ENCODE measurements at places on chromosomes 5 and 9.

DNA sequence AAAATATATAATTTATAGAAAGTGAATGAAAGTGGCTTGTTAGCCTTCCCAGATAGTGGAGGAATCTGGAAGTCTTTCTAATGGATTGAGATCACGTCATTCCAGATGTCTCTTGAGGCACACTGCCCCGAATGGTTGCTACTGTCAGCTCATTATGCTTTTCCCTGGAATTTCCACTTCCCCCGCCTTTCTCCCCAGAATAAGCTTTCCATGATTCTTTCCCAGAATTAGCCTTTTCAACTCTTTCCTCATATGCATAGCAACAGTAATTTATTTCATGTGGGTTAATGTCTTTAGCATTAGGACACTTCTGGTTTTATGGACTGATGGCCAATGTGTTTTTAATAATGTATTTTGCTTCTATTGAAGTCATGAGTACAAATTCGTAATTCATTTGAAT is 81.5 kb downstream of the PALM2AKAP2 start:
- no peak for DNase-seq

DNA sequence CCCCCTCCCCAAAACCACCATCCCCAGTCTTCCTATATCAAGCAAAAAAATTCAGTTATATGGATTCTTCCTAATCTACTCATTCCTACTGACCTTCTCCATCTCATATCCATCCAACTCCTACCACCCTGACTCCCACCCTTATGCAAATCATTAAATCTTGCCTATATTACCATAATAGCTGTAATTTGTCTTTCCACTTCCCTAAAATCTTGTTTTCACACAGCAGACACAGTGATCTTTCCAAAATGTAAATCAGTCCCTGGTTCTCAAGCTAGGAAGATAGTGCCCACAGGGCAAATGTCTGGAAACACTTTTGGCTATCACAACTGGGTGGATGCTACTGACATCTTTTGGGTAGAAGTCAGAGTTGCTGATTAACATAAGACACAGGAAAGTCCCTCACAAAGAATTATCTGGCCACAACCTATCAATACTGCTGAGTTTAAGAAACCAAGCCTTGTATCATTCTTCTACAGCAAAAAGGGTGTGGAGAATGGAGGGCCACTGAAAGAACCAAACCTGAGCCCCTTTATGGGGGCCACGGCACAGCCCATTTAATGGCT is 1.4 kb downstream of the SRA1 start:
- no peak for DNase-seq

- no peak for DNase-seq
Measured at GRCh38 chr9:128414461-128414860, 6.2 kb upstream of the CERCAM start.

- no peak for DNase-seq
Measured at GRCh38 chr5:152089644-152090043, 165.0 kb upstream of the GLRA1 start.

DNA sequence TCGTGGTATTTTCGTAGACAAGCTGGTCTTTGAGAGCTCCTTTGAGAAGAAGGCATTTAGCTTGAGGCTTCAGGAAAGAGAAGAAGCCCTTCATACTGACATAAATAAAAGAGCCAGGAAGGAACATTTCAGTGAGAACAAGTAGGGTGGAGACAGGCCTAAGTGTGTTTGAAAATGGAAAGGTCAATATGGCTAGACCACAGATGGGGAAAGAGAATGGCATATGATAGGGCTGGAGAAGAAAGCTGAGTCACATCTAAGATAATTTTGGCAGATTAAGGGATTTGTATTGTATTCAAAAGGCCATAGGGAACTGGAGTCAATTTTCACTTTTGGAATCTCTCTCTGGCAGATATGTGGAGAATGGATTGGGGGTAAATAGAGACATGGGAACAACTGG is 374.9 kb downstream of the TMEM38B start:
- DNase-seq, result no peak

GRCh38 chr9:121963528-121963995 is 129.5 kb downstream of the TTLL11 start:
- no peak for DNase-seq

DNA sequence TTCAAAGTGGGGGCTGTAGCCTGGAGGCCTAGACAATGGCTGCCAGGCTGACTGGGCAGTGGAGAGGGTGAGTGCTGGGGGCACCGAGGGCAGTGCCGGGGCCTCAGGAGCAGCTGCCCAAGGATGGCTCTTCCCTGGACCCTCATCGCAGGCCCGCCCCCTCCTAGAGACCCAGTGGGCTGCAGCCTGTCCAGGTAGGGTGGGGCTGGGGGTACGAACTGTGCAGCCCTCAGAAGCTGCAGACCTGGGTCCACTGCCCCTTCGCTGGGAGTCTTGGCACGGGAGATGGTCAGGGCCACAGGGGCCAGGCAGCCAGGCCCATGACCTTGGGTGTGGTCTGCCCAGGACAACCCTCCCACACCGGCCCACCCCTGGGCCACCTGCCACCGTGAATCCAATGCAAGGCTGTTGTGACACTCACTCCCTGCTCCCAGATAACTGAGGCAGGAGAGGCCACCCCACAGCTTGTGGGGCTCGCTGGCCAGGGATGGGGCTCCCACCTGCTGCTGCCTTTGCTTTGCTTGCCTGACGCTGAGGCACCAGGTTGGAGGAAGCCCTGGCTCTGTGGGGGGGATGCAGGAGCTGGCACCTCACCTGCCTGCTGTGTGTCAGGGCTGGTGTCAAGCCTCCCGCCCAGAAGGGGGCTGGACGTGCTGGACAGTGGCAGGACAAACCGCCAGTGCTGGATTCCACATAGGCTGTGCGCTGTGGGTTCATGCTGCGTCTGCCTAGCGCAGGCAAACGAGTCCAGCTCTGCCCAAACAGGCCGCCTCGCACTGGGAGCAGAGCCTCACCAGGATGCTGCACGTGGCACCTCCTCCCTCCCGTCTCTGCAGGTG is 23.1 kb upstream of the SLC9A3 start:
- no peak for DNase-seq

DNA sequence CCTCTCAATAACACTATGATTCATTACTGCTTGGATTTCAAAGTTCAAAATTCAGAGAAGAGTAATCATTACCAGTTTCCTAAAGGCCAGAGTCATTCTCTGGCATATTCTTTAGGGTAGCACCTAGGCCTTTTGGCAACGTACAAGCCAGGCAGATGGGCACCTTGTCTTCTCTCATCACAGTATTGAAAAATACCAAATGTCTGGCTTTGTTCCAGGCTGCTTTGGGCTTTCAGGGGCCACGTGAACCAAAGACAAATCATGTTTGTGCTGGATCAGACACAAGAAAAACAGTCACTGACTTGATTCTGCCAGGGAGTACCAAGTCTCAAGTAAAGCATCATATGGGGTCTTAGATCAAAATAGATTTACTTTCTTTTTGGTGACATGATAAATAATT is 15.5 kb downstream of the MEGF9 start:
- no peak for DNase-seq

All from stimulated activated CD8-positive, alpha-beta memory T cell treated with anti-CD3 and anti-CD28 coated beads, Interleukin-4, amount 100 ng/mL, for 4 hours (primary cell).